SJSA1 (cell line): ENCODE measurements at places on chromosomes 2 and 18. TPM values are rescaled to one million over a fixed set of nuclear protein-coding genes. Genes with fewer than 3 reads are reported as not detected.

DNA sequence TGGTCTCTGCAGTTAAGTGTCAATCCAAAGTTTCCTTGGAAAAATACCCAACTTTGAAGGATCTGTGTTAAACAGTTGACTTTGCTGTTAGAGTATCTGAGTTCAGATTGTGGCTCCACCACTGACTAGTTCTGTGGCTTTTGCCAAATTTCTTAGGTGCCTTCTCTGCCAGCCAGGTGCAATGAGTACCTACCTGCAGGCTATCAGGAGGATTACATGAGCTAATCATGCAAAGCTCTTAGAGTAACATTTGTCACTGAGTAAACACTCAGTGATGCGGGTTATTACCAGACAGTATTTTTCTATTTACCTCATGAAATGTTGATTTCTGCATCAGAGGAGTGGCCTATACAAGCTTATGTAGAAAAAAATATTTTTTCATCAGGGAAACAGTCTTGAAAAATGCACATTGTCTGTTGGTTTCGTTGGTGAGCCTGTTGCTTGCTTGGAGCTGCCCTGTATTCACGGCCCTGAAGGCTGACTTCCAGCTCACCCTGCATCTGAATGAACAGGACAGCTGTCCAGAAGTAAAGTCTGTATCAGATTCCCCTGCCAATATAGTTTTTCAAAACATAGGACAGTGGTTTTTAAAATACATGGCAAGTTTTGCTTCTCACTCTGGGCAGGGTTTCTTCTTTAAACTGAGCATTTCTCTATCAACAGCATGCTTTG is 235.1 kb downstream of the CDCA7 start:
- no peaks in the 10 kb centered on the region for H3K36me3 ChIP-seq
- peaks cover 23% of the 10 kb centered on the region for H3K4me1 ChIP-seq
- H3K4me3 ChIP-seq, result no peak overlapping the region
- H3K27me3 ChIP-seq, result no peaks in the 10 kb centered on the region
- no peak overlapping the region for H3K27ac ChIP-seq

Gene CHAC2
- total RNA-seq, result 19.2 and 19.8 TPM in 2 replicates

Gene PLB1
- 4.5 and 4.6 TPM in 2 replicates for total RNA-seq

Gene CDK15
- total RNA-seq, result 11.6 and 29.4 TPM in 2 replicates

Gene CGREF1
- total RNA-seq, result 2.1 and 3.1 TPM in 2 replicates

DNA sequence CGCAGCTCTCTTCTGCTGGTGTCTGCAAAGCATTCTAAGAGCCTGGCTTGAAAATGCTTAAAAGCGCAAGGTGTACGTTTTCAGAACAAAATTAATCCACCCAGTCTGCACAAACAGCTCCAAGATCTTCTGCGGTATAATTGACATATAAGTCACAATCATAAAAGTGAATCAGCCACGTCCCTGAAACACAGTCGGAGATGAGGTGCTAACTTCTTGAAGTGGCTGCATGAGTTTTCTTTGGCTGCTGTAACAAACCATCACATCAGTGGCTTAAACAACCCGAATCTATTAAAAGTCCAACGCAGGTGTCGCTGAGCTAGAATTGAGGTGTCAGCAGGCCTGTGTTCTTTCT is 32.6 kb downstream of the ARL4C start:
- no peaks in the 10 kb centered on the region for H3K36me3 ChIP-seq
- peaks cover 4% of the 10 kb centered on the region for H3K4me1 ChIP-seq
- no peaks in the 10 kb centered on the region for H3K27me3 ChIP-seq
- H3K27ac ChIP-seq, result no peak overlapping the region
- no peak for DNase-seq

GRCh38 chr2:153405196-153405595 is 73.4 kb downstream of the RPRM start:
- no peak overlapping the region for H3K27ac ChIP-seq
- no peak overlapping the region for H3K4me3 ChIP-seq
- no peak for DNase-seq
- no peaks in the 10 kb centered on the region for H3K4me1 ChIP-seq
- H3K27me3 ChIP-seq, result no peaks in the 10 kb centered on the region

Gene TMEM163
- total RNA-seq, result not detected in 2 replicates

Gene LDAH
- 14.8 and 28.2 TPM in 2 replicates for total RNA-seq

Gene ACOXL
- not detected in 2 replicates for total RNA-seq

- H3K4me3 ChIP-seq, result no peak overlapping the region
- H3K27me3 ChIP-seq, result no peaks in the 10 kb centered on the region
- no peak for DNase-seq
- H3K27ac ChIP-seq, result no peak overlapping the region
- H3K4me1 ChIP-seq, result no peaks in the 10 kb centered on the region
- H3K36me3 ChIP-seq, result peaks cover 91% of the 10 kb centered on the region
Observed at GRCh38 chr2:120958623-120959366, 223.1 kb downstream of the GLI2 start.

Gene RAX
- total RNA-seq, result not detected in 2 replicates

Gene BIRC6
- 42.3 and 68.4 TPM in 2 replicates for total RNA-seq

DNA sequence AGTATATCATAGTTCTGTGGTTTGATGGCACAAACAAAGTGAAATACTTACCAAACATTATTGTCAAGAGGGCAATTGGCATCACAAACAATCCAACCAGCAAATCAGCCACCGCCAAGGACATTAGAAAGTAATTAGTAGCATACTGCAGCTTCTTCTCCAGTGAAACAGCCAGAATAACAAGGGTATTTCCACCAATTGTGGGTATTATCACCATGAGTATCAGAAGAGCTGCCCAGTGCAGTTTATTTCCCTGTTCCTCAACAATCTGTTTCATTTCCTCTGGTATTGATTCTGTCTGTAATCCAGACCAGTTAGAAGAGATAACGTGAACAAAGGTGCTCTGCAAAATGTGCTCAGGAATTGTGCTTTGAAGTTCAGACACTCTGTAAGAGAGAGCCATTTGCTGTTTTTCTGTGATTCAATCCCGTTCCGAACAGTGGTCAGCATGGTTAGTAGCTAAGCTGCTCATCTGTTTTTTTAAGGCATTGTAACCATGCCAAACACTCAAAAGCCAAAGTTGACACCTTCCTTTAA is 1.4 kb downstream of the HTR2B start:
- no peak overlapping the region for H3K4me3 ChIP-seq
- no peak for DNase-seq
- H3K4me1 ChIP-seq, result peaks cover 25% of the 10 kb centered on the region
- peaks cover 7% of the 10 kb centered on the region; the same call in 1 of the 2 replicates for H3K36me3 ChIP-seq
- H3K27ac ChIP-seq, result peak overlapping the region; percentile 38

DNA sequence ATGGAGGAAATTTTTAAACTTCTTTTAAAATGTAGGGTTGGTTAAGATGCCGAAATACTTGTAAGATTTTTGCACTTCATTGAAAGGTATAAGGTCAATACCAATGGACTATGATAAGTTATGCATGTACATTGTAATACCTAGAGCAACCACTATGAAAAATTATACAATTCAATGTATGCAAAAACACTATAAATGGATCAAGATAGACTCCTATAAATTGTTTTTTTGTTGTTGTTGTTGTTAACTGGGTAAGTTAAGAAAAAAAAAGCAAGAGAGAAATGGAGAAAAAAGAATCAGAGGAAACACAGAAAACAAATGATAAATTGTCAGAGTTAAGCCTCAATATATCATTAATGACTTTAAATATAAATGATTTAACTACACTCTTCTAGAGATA is 421.2 kb downstream of the TMEM182 start:
- no peak overlapping the region for H3K4me3 ChIP-seq
- no peak for DNase-seq
- H3K27me3 ChIP-seq, result no peaks in the 10 kb centered on the region
- H3K36me3 ChIP-seq, result no peaks in the 10 kb centered on the region
- H3K4me1 ChIP-seq, result no peaks in the 10 kb centered on the region

- H3K27ac ChIP-seq, result no peak overlapping the region
- H3K36me3 ChIP-seq, result no peaks in the 10 kb centered on the region
- H3K4me3 ChIP-seq, result no peak overlapping the region
- no peaks in the 10 kb centered on the region for H3K27me3 ChIP-seq
- DNase-seq, result no peak
Observed at GRCh38 chr2:117858336-117858735, 43.8 kb downstream of the DDX18 start.

- DNase-seq, result no peak
- H3K27me3 ChIP-seq, result no peaks in the 10 kb centered on the region
- peaks cover 5% of the 10 kb centered on the region for H3K4me1 ChIP-seq
- no peak overlapping the region for H3K4me3 ChIP-seq
Observed at GRCh38 chr2:206988884-206989283, 49.6 kb downstream of the CPO start.

Gene C2orf81
- 0.34 and 1.3 TPM in 2 replicates for total RNA-seq

DNA sequence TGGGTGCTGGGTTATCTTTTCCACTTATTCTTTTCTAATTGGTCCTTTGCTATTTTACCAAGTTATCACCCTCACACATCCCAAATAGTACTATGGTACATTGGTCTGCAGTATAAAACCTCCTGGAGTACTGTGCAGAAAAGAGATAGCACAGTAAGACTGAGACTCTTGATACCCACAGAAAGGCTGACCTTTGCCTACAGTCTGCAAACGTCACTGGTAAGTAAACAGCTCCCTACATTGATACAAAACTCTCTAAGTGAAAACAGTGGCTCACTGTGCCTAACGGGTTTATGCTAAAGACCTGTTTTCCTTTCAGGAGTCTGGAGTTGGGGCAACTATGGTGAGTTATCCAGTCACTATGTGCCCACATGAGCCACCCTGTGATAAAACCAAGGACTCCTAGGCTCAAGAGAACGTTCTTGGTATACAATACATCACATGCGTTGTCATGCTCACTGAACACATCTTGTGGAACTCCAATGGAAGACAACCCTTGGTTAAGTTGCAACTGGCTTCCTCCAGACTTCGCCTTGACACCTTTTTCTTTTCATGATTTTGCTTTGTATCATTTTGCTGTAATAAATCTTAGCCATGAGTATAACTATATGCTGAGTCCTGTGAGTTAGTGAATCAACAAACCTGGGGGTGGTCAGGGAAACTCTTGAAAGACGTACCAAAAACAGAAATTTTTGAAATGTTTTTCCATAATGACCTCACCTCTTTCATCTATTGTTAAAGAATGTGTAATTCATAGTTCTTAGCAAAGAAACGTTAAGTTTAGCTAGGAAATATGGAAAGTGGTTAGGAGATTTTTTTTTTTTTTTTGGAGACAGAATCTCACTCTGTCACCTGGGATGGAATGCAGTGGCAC is 104.9 kb downstream of the C2orf74 start:
- peaks cover 14% of the 10 kb centered on the region for H3K4me1 ChIP-seq
- no peak overlapping the region; the same call in 1 of the 2 replicates for H3K27ac ChIP-seq
- DNase-seq, result no peak

GRCh38 chr18:62741118-62741566 is 25.8 kb downstream of the PHLPP1 start:
- H3K27ac ChIP-seq, result no peak overlapping the region
- peaks cover 16% of the 10 kb centered on the region for H3K4me1 ChIP-seq
- no peaks in the 10 kb centered on the region for H3K27me3 ChIP-seq
- H3K4me3 ChIP-seq, result no peak overlapping the region
- DNase-seq, result no peak

Gene FTCDNL1
- total RNA-seq, result not detected in 2 replicates

DNA sequence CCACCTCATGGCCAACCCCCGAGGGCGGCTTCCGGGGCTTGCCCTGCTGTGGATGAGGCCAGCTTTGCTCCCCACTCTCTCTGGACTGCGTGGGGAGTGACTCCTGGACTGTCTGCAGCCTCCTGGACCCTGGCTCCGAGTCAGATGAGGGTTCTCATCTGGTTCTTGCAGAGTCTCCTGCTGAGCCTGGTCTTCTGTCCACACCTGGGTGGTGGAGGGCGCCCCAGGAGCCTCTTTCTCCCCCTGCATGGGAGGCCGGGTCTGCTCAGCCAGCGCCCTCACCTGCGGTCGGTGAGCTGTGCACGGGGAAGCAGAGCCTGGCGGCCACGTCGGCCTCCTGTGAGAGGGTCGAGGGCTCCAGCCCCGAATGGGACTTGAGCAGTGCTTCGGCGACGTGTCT is 78.3 kb downstream of the RTP5 start:
- no peak overlapping the region for H3K27ac ChIP-seq
- H3K4me3 ChIP-seq, result no peak overlapping the region
- no peaks in the 10 kb centered on the region for H3K36me3 ChIP-seq
- H3K4me1 ChIP-seq, result peaks cover 17% of the 10 kb centered on the region

DNA sequence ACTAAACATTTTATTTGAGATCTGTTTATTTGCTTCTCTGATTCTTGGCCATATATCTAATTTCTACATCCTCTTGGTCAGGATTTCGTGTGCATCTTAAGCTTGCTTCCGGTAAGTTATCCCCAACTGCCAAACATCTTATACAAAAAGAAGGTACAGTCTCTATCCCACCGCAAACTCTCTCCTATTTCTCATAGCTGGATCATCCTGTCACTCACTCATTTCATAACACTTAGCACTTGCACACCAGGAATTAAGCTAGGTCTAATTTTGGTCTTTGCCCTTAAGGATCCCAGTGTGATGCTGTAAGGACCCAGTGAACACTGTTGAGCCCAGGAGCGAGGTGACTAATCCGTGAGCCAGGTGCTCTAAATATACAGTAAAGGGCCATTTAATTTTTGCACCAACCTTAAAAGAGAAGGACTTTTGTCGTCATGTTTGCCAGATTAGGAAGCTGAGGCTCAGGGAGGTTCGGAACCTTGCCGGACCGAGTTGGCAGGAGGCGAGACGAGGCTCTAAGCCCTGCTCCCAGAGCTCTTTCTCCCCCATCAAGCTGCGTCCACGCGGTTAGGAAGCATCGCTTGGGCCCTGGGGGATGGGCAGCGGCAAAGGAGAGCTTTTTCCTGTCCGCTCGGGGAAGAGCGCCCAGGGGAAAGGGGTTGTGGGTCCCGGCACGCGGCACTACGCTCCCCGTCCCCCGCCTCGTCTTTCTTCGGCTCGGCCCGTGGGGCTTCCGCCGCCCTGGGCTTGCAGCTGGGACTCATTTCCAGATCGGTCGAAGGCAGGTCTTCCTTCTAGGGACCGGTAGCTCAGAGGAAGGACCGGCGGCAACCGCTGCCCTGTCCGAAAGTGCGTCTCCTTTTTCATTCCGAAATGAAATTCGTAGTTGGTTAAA is 4.1 kb upstream of the ITPRIPL1 start:
- peak overlapping the region; percentile 34 for H3K4me3 ChIP-seq
- peak; percentile 42 for DNase-seq
- H3K27me3 ChIP-seq, result peaks cover 53% of the 10 kb centered on the region
- no peak overlapping the region for H3K27ac ChIP-seq

DNA sequence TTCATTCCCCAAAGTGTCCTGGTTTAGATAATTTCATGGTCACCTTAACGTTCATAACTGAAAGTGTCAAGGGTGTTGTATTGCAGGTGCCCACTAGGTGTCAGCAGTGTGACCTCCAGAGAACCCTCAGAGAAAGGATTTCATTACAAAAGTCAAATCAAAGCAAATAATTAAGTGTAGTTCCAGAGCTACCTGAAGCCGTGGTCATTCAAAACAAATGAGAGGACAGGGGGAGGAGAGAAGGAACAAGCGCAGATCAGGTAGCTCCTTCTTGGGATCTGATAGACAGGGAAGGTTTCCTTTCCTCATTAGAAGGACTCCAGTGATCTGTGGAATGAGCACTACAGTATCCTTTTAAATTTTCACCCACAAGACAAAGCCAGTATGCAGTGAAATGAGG is at the start of gene SLC9A4:
Gene SLC9A4 (plus strand): TSS at position 207 of the 400 bp plus-strand sequence. CDS start 534 bp downstream, outside the sequence.
- DNase-seq, result peak; percentile 57
- no peak within 1 kb of the TSS for H3K27ac ChIP-seq
- no peaks in the 10 kb centered on the region for H3K36me3 ChIP-seq
- no peaks in the 10 kb centered on the region; the same call in 1 of the 2 replicates for H3K4me1 ChIP-seq
- peaks cover 14% of the 10 kb centered on the region for H3K27me3 ChIP-seq
- H3K4me3 ChIP-seq, result no peak within 1 kb of the TSS

Gene ZNF892
- 1.9 TPM in 2 replicates for total RNA-seq
